ENCODE measurements at places on chromosomes 5 and 9. TPM values are rescaled to one million over a fixed set of nuclear protein-coding genes. Genes with fewer than 3 reads are reported as not detected.

HDAC3 gene
- 31.2 TPM for total RNA-seq

PTCD2 gene
- 10.2 TPM for total RNA-seq

DDX41 gene
- 125 TPM for total RNA-seq

IL4 gene
- total RNA-seq = not detected

DNA sequence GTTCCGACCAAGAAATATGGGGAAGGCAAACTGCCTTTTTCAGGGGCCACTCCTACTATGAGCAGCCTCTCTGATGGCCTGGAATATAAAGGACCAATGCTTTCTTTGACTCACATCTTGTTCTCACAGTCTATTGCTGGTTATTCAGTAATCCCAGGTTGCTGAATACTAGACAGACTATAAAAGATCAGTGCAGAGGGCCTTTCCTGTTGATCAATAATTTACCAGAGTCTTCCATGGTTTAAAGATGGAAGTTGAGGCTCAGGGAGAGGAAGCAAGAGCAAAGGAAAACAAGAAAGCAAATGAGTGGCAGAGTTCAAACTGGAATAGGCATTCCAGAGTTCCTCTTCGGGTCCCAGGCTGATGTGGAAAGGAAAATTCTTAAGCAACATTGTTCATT, 62.9 kb downstream of the FBXO38 start:
- DNase-seq = no peak

GRCh38 chr9:131475956-131476776, 26.6 kb upstream of the POMT1 start:
- DNase-seq = peak; percentile 48

DNA sequence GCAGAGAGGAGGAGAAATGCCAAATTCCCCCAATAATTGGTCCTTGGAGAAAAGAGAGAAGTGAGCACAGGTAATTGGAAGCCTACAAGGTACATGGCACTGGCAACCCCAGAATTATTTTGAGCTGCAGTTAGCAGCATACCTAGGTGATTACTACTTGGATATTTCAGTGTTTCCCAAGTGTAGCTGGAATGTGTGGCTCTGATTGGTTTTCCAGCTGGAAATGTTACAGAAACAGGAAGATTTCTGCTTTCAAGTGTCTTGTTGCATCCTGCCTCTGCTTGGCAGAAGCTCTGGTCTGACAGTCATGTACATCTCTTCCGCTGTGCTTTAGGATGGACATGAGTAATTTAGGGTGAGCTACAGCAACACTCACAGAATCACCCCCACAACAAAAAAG, 262.1 kb downstream of the ENC1 start:
- DNase-seq = no peak

DNA sequence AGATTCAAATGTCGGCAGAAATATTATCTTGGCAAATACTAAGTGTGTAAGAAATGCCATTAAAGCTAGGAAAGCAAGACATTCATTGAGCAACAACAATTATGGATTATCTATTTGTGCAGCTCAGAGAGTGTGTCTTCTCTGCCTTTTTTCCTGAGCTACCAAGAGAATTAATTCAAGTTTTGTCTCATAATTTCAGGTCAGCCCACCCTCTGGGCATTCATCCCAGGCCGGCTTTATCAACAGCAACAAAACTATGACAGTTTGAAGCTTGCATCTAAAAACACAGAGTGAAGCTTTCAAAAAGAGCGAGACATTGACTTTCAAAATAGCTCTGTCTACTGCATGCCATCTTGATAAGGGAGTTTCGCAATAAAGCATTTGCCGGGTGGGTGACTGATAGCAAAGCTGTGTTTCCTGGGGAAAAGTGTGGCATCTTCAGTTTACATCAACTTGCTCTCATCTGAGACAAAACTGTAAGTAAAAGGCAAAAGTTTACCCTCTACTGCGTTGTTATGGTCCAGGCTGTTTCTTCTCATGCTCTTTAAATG, 182.4 kb downstream of the IRX1 start:
- DNase-seq = no peak

DNA sequence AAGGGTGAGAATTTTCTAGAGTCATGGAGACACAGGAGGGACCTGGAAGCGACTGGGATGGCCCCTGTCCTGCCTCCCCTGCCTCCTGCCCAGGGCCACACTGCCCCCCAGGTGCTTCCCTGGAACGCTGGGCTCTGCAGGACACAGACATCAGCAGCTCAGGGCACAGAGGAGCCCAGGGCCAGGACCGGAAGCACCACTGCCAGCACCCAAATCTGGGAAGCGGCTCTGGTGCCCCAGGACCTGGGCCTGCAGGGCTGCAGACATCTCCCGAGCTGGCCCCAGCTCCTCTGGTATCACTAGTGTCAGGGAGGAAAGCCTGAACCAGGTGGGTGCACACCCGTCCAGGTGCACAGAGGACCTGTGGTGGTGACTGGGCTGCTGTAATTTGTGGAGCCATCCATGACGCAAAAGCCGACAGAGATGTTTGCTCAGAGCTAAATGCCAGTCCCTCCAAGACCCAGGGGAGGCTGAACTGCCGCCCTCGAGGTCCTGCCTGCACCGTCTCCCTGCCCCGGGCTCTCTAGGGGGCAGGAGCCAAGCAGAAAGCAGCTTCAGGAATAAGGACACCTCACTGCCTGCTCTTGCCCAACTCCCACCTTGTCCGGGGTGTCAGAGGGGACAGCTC, 46.0 kb upstream of the SIMC1 start:
- DNase-seq = no peak

DNA sequence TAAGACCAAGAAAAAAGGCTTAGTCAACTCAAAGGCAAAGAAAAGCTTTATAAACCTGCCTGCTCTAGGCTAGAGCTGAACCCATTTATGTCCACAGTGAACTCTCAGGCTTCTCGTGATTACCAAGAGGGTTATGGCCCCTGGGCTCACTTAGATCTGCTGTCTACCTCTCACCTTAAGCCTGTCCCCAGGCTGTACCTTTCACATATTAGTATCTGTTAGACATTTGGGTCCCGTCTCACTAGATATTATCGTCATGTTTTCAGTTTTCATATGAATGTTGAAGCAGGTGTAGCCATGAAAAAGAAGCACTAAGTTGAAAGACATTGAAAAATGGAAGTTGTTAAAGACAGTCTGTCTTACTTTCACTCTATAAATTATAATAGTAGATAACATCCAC, 75.2 kb upstream of the COX7C start:
- no peak for DNase-seq

DNA sequence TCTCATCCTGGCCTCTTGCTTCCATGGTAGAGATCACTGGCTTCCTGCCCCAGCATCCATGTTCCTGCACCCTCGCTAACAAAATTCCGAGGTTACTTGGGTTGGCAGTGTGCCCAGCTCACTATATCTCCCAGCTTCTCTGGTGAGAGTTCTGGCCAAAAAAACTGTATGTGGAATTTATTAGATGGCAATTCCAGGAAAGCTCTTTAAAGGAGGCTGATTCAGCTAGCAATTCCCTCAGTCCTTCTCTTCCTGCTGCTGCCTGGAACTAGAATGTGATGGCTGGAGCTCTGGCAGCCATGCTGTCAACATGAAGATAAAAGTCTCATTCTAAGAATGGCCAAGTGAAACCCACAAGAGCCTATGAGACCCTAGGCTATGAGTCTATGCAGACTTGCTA, 88.8 kb downstream of the SECISBP2 start:
- DNase-seq = no peak

- no peak for DNase-seq
These were observed 5.3 kb downstream of the ASPN start for GRCh38 chr9:92476962-92477361.
